Amniotic epithelial cell (primary cell): ENCODE measurements at places on chromosomes 7 and 10.

DNA sequence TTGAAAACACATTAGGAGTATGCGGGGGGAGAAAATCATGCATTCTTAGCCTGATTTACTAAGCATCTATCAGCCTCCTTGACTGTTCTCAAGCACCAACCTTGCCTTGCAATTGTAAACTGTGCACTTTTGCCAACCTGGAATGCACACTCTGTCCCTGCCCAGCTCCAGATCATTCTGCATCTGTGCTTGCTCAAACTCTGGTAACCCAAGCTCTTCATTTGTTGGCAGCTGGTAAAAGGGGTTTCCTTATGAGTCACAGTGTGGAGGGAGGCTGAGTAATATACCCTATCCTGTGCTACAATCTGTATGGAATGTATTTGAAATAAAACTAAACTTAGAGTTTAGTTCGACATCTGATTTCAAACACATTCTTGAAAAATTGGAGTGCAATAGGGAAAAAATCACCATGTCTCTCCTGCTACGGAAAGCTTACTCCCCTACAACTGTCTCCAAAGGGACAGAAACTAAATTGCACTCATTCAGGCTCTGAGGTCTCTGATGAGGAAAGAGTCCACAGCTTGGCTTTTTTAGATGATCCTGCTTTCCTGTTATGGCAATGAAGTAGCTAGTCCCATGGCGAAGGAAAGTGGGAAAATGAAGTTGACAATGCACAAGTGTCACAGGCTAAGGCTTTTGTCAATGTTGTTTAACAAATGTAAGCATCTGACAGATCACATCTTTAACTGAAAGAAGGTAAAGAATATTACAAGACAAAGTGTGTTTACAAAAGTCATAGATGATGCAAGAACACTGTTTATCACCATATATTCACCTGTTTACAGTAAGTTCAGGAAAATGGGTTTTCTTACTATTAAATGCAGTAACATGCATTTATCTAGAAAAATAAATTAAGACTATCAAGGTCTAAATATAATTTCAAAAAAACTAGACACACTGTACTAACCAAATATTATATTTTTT, 61.9 kb downstream of the TES start:
- DNase-seq: peak; percentile 97

DNA sequence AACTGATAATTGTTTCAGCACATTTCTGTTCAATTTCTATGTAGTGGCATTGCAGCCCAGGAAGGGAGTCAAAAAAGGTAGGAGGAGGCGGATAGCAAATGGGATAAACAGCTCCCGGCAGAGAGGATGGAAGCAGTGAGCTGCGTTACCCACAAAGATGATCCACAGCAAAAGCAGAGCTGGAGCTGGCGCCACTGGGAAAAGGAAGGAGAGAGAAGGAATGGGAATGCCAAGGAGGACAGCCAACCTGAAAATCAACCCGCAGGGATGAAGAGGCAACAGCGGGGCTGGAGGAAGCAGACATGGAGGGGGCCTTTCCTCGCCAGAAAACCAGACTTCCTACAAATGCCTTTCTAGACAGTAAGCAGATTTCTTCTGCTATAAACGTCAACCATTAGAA, 82.7 kb upstream of the ADAM12 start:
- no peak for DNase-seq

- no peak for DNase-seq
Observed at GRCh38 chr7:1631678-1632077, 38.4 kb upstream of the ELFN1 start.

- peak; percentile 46 for DNase-seq
Observed at GRCh38 chr10:101031796-101032636, 982 bp downstream of the SFXN3 start.

- no peak for DNase-seq
Observed at GRCh38 chr7:155356323-155357105, 58.8 kb downstream of the INSIG1 start.

- peak; percentile 59 for DNase-seq
Observed at GRCh38 chr7:92717993-92718716, 118.2 kb downstream of the CDK6 start.

- no peak for DNase-seq
Observed at GRCh38 chr7:73633323-73633722, 9.0 kb upstream of the MLXIPL start.

GRCh38 chr7:158285383-158285770, 302.2 kb downstream of the PTPRN2 start:
- DNase-seq: no peak

- peak; percentile 64 for DNase-seq
Observed at GRCh38 chr7:114574384-114574783, 159.8 kb downstream of the FOXP2 start.

DNA sequence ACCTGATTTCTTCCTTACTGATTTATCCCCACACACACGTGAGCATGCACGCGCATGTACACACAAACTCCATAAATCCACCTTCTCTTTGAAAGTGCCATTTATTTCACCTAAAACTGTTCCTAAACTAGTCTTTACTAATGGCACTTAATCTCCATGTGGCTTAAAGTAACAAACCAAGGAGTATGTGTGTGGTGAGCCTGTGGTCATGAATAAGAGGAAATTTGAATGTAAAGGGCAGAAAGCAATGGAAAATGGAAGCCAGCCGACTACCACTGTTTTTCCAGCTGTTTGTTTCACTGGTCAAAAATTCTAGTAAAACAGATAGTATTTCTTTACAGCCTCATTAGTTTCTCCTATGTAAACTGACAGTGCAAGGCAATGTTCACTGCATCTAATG, 23.8 kb downstream of the SEMA3C start:
- DNase-seq: no peak

GRCh38 chr10:14781763-14782162, 7.1 kb upstream of the FAM107B start:
- DNase-seq: no peak

GRCh38 chr10:288316-289200, 153.3 kb downstream of the ZMYND11 start:
- DNase-seq: no peak

DNA sequence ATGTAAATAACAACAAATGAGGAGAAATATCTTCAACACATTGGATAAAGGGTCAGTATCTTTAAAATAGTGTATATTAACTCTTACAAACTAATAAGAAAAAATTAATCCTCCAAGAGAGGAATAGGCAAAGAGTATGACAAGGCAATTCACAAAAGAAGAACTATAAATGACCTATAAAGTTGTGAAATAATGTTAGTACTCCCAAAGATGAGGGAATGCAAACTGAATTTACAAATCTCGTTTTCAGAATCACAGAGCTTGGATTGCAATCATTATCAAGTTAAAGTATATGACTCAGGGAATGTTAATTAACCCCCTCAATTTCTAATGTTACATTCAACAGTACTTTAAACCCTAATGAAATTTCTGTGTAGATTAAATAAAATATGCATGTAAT, 87.3 kb upstream of the TARP start:
- DNase-seq: no peak

DNA sequence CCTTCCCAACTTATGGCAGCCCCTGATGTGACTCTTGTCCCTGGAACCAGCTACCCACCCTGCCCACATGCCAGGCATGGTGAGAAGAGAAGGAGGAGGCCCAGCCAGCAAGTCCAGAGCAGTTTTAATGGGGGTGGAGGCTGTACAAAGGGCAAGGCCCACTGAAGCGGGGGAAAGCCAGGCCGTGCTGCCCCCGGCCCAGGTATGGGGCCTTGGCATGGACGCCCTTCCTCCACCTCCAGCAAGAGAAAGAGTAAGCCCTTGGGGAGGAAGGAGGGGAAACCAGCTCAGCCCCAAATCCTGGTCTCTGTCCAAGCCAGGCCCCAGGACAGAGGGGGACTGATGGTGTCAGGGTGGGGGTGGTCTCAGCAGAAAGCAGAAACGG, 7.0 kb downstream of the NFKB2 start:
- DNase-seq: no peak

DNA sequence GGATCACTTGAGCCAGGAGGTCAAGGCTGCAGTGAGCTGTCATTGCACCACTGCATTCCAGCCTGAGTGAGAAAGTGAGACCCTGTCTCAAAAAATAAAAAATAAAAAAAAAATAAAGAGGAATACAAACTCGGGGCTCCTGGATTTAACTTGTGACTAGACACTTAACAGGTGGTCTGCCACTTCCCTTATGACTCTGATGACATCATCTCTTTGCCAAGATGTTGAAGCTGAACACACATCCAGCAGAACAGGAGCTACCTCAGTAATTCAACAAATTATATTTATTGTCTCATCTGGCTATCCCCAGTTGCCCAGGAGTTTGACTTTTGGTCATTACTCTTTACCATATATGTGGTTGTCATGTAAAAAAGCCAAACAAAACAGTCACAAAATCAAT, 35.3 kb downstream of the NEUROD6 start:
- no peak for DNase-seq

- DNase-seq: no peak
Observed at GRCh38 chr10:113867904-113868303, 13.4 kb downstream of the NHLRC2 start.

GRCh38 chr10:12656518-12657142, 307.3 kb downstream of the CAMK1D start:
- peak; percentile 71 for DNase-seq

DNA sequence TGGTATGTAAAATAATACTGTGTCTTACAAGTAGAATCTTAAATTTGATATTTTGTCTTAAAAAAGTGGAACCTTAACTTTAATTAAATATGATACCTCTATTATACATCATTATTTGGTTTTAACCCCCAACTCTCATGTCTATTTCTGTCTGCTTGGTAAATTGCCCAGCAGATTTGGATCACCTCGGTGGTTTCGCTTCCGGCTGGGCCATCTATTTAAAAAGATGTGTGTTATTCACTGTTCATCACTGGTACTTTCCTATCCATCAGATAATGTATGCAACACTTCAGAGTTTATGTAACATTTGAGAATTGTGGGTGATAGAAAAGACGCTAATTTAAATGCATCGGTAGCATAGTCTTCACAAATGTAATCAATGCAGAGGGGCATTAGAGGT, 119.7 kb downstream of the SND1 start:
- DNase-seq: no peak

GRCh38 chr7:90345595-90346335, 751 bp upstream of the GTPBP10 start:
- peak; percentile 57 for DNase-seq

DNA sequence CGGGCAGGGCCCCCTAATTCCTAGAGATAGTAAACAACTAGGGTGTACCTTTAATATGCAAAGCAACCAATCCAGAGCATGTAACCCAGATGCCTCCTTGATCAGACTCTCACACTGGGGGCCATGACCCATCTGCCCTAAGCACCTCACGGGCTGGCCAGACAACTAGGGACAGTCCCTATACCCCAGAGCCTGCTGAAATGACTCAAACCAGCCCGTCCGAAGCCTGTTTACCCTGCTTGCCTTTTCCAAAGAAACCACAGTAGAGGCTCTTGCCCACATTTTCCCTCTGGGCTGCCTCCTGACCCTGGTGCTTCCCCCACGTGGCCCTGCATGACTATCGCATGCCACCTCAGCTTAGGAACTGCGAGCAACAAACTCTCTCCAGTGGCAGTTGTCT, 46.2 kb downstream of the RGS10 start:
- DNase-seq: no peak

DNA sequence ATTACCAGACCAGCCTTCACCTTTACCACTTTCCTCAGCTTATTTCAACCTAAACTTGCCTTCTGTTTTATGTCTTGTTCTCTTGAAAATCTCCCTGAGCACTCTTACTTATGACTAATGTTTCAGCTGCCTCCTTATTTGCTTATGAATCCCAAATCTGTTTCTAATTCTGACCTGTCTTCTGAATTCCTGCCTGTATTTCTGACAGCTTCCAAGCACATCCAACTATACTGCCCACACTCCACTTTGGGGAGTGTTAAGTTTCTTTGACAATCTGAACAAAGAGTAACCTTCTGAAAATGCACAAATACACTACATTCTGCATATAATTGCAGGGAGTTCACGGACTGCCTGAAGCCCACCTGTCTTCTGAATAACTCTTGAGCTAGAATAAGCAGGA, 48.7 kb downstream of the ARMC3 start:
- DNase-seq: no peak

DNA sequence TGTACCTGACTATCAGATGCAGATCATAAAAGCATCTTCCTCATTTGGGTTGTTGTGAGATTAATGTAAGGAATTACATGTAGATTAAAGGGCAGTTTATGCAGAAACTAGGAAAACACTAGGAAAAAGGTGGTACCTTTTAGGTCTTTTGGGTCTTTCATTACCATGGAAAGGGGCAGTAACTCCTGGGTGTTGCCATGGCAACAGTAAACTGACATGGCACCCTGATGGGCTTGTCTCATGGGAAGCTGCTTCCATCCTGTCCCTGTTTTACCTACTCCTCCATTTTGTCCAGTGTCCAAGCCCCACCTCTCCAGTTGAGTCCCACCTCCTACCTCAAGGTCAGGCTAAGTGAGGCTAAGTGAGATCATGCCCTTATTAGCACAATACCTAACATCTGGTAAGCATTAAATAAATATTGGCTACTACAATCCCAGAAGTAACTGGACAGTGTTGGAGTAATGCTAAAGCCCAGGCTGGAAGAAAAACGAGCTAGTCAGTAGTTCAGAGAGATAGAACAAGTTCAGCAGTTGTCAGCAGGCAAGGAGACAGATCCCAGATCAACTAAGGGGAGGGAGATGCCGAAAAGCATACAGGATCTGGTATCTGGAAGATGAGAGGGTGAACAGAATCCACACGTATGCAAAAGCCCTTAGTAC, 240.0 kb upstream of the AUTS2 start:
- no peak for DNase-seq

GRCh38 chr7:26292768-26293560, 1.3 kb downstream of the SNX10 start:
- DNase-seq: no peak

- DNase-seq: no peak
Observed at GRCh38 chr7:120984406-120984805, 4.1 kb upstream of the CPED1 start.

GRCh38 chr10:30398193-30398592, 35.8 kb upstream of the MAP3K8 start:
- no peak for DNase-seq

DNA sequence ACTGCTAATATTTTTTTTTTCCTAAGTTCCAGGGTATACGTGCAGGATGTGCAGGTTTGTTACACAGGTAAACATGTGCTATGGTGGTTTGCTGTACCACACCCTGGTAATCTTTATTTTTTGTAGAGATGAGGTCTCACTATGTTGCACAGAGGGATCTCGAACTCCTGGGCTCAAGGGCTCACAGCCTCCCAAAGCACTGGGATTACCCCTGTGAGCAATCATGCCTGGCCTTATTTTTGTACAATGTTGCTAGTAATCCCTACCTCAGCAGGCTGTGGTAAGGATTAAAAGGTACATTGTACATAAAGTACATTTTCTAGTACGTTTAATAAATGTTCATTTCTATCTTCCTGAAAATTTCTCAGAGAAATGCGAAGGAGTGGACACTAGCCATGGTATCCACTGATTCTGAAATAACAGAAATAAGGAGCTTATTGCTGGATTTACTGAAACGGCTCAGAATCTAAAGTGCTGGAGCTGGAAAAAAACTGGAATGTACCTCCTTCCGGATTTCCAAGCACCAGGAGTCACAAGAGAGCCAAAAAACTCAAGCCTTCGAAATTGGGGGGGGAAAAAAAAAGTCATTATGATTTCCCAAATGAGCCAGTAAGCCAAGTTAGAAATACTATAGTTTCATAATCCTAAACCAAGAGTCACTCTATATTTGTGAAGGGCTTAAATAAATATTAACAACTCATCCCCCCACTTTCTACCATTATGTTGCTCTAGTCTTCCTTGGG, 69.6 kb downstream of the NT5C2 start:
- DNase-seq: no peak

- DNase-seq: no peak
Observed at GRCh38 chr10:127932521-127933270, 25.8 kb downstream of the PTPRE start.
